ENCODE measurements at places on chromosomes 7 and 10.

DNA sequence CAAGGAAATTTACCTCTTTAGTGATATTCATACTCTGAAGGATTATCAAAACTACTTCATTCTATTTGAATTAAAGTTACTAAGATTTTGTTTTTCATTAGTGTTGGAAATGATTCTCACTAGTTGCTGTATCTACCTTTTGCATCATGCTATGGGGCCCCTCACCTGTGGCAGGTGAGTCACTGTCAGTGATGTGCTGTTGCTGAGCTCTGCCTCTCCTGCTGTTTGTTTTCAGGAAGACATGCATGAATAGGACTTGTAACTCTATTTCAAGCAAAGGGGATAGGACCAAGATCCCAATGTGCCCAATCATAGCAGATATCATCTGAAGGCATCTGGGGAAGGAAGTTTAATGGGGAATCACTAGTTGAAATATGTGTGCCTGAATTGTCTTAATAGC lies 57.4 kb upstream of the AGR3 start:
- DNase-seq: no peak

- DNase-seq: no peak
Observed at GRCh38 chr7:112079673-112080072, 126.5 kb downstream of the DOCK4 start.

- no peak for DNase-seq
Observed at GRCh38 chr10:122053314-122053713, 64.4 kb downstream of the TACC2 start.

- DNase-seq: no peak
Observed at GRCh38 chr7:66930341-66930740, 9.3 kb downstream of the TMEM248 start.

GRCh38 chr7:120743128-120743527 lies 114.8 kb downstream of the TSPAN12 start:
- no peak for DNase-seq

- no peak for DNase-seq
Observed at GRCh38 chr7:80929619-80930018, 10.8 kb upstream of the SEMA3C start.

DNA sequence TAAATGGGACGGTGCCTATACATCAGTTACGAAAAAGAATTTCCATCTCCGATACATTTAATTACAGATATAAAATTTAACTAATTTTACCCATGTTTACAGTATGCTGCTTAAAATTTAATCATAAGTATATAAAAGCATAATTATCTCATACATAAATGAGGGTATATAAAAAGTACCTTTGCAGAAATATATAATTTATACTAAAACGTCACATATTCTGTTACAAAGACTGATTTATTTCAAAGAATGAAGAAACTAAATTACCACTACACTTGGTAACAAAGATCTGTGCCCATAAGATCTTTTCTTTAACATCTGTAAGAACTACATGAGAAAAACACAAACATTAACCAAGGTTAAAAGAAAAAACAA lies 2.8 kb downstream of the DOCK4 start:
- no peak for DNase-seq

DNA sequence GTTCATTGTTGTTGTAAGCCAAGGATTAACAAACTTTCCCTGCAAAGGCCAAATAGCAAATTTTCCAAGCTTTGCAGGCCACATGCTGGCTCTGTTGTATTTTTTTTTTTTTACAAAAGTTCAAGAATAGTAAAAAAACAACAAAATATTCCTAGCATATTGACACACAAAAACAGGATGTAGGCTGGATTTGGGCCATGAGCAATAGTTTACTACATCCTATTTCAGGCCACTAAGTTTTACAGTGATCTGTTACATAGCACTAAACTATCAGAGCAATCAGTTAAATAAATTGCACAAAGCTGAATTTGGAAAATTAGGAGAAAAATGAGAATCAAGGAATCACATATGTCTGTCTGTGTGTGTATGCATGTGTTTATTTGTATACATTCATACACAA lies 491.8 kb upstream of the GHITM start:
- no peak for DNase-seq

DNA sequence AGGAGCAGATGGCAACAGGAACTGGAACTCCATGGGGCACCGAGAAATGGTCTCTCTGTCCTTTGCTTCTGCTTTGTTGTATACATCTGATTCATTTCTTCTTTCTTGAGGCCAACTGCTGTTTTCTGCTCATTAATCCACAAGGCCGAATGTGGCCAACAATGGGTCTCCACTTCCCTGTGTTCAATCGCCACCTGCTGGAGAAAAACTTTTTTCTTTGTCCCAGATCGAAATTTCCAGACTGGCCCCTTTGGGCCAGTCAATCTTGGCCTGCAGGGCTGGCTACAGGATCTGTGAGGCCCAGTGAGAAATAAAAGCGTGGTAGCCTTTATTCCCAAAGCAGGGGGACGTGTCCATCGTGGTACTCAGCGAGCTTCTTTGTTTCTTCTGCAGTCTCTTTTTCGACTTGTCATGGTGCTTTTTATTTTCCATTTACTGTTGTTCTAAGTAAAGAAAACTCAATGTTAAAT lies 58.8 kb downstream of the PARP12 start:
- DNase-seq: no peak

DNA sequence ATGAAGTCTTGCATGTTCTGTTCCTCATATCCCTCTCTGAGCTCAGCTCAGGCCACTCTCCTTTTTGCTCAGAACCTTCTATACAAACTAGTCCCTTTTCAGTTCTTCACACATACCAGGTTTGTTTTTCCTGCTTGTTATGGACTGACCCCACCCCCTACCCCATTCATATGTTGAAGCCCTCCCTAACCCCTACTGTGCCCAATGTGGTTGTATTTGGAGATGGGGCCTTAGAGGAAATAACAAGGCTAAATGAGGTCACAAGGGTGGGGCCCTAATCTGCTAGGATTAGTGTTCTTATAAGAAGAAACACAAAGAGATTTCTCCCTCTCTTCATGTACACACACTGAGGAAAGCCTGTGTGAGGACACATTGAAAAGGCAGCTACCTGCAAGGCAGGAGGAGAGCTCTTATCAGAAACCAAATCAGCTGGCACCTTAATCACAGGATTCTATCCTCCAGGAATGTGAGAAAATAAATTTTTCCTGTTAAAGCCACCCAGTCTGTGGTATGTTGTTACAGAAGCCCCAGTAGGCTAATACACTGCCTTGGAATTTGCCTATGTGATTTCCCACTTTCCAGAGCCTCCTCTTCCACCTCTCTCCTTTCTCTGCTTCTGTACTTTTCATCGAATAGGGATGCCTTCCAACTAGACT lies 67.3 kb upstream of the DNAJB12 start:
- DNase-seq: no peak

- DNase-seq: no peak
Observed at GRCh38 chr10:20975236-20975635, 78.1 kb upstream of the NEBL start.

DNA sequence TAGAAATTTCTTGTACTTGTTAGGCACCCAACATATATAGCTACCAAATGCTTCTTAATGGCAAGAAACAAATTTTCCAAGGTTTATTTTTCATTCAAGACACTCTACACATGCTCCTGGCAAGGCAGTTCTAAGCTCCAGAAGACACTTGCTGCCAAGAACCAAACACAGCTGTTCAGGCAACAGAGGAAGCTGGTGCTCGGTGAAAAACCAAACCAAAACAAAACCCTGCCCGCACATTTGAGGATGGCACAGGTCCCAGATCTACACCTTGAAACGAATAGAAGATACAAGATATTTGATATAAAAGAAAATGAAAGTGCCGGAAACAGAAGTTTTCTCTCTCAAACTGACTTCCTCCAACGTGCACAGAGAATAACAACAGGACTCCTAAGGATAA lies 4.9 kb upstream of the DNTT start:
- no peak for DNase-seq

- no peak for DNase-seq
Observed at GRCh38 chr10:5628451-5629302, 37.7 kb downstream of the ASB13 start.

DNA sequence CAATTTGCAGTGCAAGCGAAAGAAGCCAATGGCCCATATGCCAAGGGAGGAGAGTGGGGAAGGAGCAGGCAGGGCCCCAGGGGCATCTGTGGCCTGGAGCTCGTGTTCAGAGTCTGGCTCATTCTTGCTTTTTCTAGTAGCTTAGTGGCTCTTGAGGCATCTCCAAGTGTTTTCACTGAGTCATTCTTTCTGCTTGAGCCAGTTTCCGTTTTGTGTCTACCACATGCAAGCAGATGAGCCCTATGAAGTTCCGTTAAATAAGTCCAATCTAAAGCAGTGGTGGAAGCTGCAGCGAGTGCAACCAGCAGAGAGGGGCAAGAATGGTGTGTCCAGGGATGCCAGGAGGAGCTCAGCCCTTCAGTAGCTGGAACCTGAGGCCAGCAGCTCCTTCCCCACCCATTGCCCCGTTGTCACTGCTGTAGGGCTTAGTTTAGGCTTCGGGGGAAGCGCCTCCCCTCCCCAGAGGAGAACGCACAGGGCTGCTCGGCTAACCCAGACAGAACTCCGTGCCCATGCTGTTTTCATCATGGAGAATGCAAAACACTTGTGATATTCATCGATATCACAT lies 57.4 kb upstream of the EBF3 start:
- DNase-seq: no peak

DNA sequence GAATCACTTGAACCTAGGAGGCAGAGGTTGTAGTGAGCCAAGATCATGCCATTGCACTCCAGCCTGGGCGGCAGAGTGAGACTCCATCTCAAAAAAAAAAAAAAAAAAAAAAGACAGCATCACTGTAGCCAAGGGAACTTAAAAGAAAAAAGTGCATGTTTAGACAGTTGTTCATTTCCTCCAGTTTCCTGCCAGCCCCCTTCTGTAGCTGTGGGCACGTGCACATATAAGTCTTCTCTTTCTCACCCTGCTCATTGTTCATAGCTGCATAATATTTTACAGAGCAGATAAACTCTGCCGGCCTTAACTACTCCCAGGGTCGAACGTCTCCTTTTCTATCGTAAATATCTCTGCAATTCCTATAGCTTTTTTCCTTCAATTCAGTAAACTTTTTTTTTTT lies 132.6 kb downstream of the LHPP start:
- no peak for DNase-seq

- DNase-seq: no peak
Observed at GRCh38 chr10:71713135-71714030, 6.2 kb downstream of the C10orf105 start.

DNA sequence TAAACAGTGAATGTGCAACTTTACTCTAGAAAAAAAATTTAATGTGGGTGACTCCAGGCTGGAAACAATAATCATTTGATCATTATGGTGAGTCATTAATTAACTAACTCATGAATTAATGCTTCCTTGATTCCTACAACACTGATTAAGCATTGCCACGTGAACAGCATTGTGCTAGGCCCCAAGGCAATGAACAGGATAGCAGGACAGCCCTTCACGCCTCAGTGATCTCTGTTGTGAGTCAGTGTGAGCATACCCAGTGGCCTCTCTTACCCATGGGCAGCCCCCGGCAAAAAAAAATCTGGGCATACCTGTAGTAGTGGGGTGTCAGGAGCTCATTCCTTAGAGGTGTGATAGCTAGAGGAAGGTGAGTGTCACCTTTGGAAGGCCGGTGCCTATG lies 76.0 kb downstream of the DENND2A start:
- no peak for DNase-seq

GRCh38 chr7:15057272-15057671 lies 154.7 kb upstream of the DGKB start:
- DNase-seq: no peak

- no peak for DNase-seq
Observed at GRCh38 chr7:64639267-64640001, 26.5 kb upstream of the ZNF107 start.

- DNase-seq: no peak
Observed at GRCh38 chr10:93806903-93807302, 49.2 kb downstream of the LGI1 start.

DNA sequence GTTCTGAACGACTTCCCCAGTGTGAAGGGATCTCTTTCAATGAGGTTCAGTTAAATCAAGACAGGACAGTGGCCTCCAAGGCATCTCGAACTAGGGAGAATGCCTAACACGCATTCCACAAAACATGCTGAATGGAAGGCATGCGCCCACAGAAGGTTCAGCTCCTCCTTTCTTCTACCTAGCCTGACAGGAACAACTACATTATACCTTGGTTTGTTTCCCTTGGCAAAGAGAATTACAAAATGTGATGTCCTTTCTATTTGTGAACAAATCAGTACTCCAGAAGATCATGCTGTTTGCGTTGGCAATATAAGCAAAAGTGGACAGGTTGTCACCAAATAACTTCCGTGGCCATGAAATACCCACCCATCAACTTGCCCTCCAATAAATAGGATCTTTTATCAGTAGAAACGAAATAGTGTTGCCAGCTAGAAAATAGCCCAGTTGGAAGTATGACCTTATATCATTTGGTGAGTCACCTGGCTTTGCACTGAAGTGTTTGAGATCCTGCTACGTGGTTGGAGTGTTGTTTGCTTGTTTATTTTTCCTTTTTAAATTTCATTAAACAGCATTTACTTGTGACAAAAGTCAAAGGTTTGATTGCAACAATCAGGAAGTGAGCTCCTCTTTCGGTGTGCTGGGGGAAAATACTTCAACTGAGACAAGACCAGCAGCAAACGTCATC lies 117.0 kb upstream of the FAM204A start:
- DNase-seq: no peak

- DNase-seq: no peak
Observed at GRCh38 chr7:30428246-30429155, 50.1 kb downstream of the NOD1 start.

DNA sequence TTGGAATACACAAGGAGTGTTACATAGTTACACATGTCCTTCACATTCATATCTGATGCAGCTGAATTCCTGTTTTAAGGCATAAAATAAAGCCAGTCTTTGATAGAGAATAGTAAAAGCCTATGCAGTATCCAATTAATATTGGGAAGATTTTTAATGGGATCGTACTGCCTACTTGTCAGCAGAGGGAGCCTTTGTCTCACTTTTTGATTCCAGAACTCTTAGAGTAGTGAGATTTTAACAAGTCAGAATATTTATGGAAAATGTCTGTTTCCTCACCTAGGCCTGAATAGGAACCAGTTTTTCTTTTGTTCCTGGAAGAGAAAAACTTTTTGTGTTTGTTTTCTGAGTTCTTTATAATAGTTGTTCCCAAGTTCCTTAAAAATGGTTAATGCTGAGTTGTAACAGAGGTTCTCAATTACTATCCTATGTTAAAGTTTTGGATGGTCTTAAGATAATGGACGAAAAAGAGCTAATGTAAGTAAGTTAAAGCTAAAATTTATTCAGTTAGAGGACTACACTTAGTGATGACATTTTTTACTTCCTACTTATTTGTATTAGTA lies 114.0 kb downstream of the BBS9 start:
- no peak for DNase-seq

GRCh38 chr10:132539431-132539839 lies 1.8 kb downstream of the INPP5A start:
- DNase-seq: no peak

DNA sequence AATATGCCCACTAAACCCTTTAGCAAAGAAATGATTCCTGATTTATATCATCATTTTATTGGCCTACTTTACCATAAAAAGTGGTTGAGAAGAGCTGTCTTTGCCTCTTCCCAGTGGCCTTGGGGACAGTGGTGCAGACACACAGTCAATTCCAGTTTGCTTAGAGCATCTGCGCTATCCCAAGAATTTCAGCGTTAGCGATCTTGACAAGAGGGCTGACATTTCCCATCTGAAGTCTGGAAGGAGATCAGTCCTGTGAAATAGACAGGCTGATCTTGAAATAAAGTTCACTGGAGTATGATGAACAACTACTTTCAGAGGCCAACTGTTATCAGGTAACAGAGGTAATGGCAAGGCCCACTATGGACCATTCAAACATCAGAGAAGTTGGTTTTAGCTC lies 475.3 kb upstream of the NRP1 start:
- no peak for DNase-seq

GRCh38 chr7:73635428-73636200 lies 11.3 kb upstream of the MLXIPL start:
- no peak for DNase-seq
